Tibial artery (tissue), 4 donors: ENCODE measurements at places on chromosomes 4 and X.

DNA sequence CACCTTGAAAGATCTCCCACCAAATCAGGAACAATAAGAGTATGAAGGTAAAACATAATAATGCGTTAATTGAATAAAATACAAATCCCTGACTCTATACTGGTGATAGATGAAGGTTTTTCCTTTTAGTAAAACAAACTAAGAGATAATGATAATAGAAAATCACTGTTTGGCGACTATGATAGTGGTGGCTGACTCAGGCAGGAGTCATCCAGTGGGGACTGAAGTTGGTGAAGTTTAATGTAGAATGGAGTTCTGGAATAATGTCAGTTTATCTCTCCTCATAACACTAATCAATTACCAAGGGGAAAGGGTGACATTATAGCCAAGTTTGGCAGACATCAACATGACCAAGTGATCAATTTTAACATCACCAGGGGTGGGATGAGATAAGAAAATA, 21.3 kb downstream of the ABCG2 start:
- DNase-seq: no peak

DNA sequence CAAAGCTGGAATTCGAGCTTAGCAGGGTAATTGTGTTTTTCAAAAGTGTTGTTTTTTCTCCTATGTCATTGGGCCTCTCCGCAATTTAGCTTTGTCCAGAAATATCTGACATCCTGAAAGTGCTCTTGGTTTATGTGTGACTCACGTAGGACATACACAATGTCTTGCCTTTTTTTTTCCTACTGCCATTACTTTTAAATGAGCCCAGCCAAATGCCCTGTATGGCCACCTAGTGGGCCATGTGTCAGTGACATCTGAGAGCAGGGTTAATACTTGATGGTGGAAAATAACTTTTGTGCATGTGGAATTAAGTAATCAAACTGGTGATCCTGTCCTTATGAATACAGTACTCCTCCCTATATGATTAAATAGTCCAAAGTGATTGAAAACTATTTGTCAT, 1411.1 kb upstream of the TENM3 start:
- DNase-seq: no peak

DNA sequence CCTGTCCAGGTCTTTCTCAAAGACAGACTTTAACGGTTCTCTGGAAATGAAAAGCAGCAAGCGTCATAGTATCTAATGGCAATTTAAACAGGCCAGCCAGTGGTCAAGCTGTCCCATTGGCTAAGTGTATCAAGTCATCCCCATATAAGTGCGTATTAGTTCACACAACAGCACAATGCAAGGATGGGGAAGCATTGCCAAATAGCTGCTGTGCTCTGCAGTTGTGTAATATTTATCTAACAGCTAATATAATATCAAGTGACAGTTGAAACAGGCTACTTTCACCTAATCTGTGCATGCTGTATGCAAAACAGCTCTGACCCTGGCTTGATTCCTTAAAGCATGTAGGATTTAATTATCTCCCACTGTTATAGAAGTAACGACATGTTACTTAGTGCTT, 134.8 kb upstream of the PPARGC1A start:
- no peak for DNase-seq

DNA sequence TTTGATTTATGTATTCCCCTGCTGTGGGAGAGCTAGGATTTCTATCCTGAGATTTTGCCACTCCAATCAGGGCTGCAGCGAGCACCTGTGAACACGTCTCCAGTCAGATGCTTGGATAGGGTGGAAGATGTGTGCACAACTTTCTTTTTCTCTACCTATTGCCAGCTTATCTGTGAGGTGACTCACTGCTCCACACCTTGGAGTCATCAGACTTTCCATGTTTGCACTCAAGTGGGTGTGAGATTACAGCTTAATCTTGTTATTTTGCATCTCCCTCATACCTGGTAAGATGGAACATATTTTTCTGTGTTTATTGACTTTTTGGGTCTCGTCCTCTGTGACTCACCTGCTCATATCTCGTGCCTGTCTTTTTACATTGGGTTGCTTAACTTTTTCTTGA, 32.2 kb downstream of the PSAPL1 start:
- DNase-seq: no peak

DNA sequence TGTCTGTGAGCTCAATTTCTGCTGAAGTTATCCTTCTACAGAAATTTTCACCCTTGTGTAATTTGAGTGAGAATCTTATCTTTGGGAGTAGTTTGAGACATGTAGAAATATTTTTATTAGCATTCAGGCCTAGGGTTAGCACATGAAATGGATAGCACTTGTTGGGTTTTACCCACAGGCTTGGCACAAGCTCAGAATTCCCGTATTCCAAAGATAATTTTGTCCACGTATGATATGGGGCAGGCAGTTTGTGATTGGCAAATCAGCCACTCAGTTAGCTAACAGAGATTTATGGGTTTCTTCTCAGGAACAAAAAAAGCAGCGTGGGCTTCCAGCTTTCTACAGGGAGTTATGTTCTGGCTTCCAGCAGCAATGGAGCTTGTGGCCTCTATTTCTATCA, 117.9 kb upstream of the DCAF8L1 start:
- no peak for DNase-seq

GRCh38 chrX:23292988-23293651, 41.5 kb upstream of the PTCHD1 start:
- no peak for DNase-seq

DNA sequence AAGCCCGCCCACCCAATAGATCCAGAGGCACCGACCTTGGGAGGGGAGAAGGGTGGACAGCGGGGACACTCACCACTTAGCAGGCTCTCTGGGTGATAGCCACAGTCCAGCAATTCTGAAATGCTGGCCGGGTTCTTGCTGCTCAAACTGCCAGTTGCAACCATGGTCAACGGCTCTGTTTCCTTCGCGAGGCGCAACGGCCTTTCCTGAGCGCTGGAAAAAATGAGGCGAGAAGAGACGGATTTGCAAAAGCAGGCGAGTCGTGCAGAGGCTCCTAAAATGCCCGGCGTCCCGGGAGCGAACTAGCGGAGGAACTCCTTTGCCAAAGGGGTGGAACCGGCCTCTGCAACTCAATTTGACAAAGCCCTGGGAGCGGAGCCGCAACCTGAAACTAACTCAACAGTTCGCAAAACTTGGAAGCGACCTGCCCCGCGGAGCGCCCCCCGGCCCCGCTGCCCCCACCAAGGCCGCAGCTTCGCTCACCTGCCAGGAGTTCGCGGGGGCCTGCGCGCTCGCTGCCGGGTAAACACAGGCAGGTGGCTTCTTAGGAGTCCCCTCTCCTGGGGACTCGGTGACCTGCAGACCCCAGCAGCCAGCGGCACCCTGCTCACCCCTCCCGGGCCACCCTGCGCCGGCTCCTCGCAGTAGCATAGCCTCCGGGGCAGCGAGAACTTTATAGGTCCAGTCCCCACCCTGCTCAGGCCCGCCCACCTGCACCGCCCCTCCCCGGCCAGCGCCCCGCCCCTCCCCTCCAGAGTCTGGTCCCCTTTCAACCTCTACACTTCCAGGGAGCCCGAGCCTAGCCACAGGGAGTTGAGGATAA, at the start of gene DDIT4L:
Gene DDIT4L (minus strand): TSS at position 649 of the 823 bp plus-strand sequence. CDS start 485 bp downstream, at position 164.
- peak; percentile 36 for DNase-seq

DNA sequence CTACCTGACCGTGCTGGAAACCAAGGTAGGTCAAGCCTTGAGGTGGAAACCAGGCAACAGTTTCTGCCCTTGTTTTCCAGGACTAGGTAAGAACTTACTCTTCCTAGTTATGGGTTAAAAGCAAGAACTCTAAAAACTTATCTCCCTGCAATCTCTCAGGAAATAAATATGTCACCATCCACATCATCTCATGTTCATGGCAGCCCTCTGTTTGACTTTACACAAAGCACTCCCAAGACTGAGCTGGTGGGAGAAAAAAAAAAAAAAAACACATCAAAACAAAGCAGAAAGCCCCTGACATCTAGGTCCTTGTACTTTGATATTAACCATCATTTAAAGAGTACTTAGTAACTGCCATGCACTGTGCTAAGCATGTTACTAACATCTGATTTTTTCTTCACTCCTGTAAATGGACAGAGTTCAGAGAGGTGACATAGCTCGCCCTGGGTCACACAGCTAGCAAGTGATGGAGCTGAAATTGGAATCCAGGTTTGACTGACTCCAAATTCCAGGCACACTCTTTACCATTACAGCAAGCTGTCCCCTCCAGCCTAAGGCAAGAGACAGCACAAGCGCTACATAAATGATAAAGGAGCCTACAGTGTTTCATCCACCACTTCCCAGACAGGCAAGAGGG, 102.8 kb upstream of the NOCT start:
- DNase-seq: no peak

DNA sequence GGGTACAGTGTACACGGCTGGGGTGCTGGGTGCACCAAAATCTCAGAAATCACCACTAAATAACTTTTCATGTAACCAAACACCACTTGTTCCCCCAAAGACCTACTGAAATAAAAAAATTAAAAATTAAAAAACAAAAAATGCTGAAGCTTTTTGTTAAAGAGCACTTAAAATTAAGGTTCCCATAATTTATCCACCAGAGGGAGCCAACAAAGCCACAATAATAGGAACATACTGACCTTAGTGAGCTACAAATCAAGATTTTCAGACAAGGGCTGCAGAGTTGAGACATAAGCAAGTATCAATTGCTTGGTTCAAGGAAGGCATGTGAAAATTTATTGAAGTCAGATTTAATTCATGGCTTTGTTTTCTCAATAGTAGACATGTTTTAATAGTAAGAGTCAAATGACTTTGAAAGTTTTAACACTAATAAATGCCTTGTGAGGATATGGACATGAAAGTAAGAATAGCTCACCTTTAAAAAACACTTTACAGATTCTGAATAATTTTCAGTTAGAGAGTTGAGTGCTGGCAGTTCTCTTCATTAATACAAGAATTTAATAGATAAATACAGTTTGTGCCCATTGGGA, 43.0 kb upstream of the SCOC start:
- DNase-seq: no peak

- DNase-seq: no peak
These were observed 1469.0 kb downstream of the TECRL start for GRCh38 chr4:62940229-62940628.

DNA sequence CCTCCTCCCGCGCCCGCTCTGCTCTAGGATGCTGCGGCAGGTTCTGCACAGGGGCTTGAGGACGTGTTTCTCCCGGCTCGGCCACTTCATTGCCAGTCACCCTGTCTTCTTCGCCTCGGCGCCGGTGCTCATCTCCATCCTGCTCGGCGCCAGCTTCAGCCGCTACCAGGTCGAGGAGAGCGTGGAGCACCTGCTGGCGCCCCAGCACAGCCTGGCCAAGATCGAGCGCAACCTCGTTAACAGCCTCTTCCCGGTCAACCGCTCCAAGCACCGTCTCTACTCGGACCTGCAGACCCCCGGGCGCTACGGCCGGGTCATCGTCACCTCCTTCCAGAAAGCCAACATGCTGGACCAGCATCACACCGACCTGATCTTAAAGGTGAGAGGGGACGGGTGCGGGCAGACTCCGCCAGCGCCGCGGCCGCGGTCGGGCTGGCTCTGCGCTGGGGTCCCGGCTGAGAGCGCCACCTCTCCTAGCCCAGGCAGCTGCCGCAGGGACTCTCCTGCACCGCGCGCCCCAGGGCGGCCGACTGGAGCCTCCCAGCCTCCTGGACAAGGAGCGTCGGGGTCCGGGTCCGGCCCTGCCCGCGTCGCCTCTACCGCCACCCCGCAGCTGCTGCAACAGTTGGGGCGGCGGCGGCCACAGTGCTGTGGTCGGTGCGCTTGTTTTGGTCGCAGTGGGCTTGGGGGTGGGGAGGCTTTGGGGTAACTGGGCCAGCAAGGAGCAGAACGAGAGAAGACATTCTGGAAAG, at the start of gene PTCHD1:
Gene PTCHD1 (plus strand): TSS at position 2 of the 752 bp plus-strand sequence. CDS start 27 bp downstream, at position 29.
- no peak for DNase-seq

DNA sequence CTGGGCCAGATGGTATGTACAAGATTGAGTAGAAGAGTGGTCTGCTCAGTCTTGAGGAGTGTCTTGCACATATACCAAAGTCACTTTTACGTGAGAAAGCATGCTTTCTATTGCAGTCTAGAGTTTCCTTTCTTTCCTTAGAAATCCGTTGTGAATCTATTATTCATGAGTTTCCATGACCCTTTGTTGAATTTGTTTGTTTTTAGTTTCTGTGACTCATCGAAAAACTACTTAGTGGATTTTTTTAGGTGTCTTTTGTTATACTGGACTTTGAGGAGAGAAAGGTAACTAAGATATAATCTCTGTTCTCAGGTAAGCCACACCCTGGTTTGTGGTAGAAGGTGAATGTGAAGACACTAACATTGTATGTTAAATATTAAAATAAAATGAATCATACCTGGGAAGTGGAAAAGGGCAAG, 23.0 kb downstream of the GALNT7 start:
- DNase-seq: no peak

DNA sequence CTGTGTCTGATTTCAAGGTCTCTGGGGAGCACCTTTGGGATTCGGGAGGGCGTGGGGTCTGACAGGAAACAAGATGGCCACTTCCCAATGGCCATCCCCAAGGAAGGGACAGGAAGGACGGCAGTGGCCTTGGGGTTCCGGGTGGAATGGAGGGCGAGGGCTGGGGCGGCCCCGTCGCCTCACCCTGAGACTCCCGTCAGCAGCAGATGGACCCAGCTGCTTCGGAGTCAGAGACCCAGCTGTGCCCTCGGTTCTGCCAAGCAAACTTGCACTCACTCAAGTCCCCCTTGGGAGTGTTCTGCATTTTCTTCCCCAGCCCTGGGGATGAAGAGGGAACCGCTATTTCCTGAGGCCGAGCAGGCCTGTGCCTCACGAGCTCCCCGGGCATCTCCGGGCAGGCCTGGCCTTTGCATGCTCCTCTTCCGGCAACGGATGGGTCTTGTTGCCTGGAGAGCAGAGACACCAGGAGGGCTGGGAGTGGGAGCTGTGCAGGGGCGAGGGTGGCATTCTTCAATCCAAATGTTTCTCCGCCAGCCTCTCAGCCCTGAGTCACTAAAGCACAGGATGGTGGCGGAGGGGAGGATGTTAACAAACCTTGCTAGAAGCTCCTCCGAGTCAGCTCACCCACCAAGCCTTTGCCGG, 6.8 kb upstream of the DUSP9 start:
- DNase-seq: no peak

DNA sequence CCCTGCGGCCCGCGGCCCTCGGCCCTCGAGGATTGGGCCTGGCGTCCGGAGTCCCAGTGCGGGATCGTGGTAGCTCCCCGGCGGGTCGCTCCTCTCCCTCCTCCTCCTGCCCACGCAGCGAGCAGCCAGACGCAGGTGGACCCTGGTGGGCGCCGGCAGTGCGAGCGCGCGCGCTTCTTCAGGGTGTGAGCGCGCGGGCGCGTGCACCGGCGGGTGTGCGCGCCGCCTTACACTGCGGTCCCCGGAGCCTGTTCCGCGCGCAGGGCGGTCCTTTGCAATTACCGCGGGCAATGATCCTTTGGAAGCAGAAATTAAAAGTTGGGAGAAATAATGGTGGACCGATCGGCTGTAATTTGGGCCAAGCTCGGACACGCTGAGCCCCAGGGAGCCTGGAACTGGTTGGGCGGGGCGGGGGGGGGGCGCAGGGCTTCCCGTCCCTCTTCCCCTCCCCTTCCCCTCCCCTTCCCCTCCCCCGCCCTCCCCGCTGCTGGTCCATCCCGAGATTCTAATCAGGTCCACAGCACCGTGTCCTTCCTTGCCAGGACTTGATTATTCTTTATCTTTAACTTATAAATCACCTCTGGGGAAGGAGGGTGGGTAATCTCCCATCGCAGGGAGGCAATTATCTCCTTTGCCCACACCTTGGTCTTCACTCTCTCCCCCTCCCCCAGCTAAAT, 1.6 kb upstream of the NKX1-1 start:
- DNase-seq: peak; percentile 48

GRCh38 chr4:4867375-4868039, 8.0 kb downstream of the MSX1 start:
- no peak for DNase-seq
